NCI-H1694 treated with DMSO at 0.1 percent for 48 hours (cell line): ENCODE measurements at places on chromosomes 7 and 10.

GRCh38 chr7:91946549-91946948, 5.9 kb downstream of the AKAP9 start:
- no peak for DNase-seq

- peak; percentile 11 for DNase-seq
These were observed 1.5 kb upstream of the FAM53B start for GRCh38 chr10:124745673-124746072.

DNA sequence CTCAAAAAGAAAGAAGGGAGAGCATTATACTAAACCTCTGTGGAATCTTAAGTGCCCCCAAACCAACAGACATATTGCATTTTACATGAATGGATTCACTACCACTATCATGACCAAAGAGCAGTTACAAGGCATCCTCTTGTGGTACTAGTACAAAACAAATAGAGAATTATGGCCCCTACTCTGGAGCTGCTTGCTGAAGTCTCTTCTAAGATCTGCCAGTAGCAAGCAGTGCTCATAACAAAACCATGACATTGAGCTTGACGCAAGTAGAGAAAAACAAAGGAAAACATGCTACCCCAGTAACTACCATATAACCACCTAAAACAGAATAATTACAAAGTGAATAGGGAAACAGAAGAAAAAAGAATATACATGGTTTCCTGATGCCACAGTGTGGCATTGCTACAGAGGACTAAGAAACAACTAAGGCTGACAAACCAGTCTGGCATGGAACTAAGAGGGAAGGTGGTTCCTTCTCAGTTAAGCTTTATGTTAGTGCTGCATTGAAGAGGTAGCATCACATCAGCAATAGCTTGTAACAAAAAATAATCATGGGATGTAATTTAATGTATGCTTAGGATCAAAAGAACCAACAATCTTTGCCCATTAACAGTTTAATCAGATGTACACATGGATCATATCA, 150.2 kb upstream of the AGR3 start:
- DNase-seq = no peak

GRCh38 chr10:13862546-13863233, 275.9 kb downstream of the PRPF18 start:
- DNase-seq = no peak

- no peak for DNase-seq
These were observed 122.6 kb upstream of the PFKP start for GRCh38 chr10:2944788-2945187.

DNA sequence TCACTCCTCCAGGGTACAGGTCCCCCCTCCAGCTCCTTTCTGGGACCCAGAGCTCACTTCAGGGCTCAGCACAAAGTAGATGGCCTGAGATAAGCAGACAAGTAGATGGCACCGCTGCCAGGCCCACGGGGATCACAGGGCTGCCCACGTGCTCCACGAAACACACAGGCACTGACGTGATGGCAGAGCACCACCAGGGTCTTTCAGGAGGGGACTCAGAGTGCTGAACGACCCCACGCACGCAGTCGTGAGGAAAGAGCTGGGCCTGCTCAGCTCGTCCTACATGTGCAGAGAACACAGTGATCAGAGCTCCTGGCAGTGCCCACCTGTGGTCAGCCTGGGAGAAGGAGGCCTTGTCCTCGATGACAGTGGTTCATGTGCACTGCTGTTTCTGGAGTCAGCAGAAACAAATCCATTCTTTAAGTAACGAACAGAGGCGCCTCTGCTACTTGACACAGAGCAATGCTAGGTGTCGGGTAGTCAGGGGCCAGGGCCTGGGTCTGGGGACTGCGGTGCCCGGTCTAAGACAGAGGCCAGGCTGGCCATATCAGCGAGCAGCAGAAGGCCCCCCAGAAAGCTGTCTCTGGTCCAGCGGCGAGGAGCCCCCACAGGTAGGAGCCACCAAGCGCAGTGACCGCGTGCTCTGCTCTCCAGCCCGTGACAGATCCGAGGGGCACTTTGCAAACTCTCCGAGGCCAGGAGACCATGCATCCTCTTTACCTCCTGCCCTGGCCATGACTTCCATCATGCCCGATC, 129.8 kb upstream of the FAM20C start:
- no peak for DNase-seq

- no peak for DNase-seq
These were observed 318.6 kb downstream of the PTEN start for GRCh38 chr10:88181902-88182600.

DNA sequence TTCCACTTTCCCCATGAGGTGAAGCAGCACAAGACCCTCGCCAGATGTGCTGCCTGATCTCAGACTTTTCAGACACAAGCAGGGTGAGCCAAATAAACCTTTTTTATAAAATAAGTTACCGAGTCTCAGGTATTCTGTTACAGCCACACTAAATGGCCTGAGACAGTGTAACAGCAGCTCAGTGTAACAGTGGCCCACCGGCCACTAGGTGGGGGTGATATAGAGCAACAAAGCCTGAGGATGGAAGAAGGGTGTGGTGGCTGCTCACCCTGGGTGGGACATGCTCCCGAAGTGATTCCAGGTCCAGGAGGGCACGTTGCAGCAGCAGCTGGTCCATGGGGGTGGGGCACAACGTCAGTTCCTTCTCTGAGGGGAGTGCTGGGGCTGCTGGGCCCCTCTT, 44.6 kb downstream of the BMS1 start:
- DNase-seq = no peak

DNA sequence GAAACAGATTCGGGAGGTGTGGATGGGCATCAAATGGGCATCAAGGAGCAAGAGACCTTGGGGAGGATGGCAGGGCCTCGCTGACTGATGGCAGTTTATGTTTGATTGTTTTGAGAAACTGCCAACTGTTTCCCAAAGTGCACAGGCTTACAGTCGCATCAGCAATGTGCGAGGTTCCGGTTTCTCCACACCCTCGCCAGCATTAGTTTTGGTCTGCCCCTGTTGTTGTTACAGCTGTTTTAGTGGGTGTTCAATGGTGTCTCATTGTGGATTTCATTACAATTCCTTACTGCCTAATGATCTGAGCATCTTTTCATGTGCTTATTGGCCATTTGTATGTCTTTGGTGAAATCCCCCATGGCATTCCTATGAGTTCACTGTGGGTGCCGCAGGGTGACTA, 24.4 kb downstream of the AKR1E2 start:
- DNase-seq = no peak

- DNase-seq = no peak
These were observed 140.1 kb downstream of the DYNC2I1 start for GRCh38 chr7:158996214-158997109.

DNA sequence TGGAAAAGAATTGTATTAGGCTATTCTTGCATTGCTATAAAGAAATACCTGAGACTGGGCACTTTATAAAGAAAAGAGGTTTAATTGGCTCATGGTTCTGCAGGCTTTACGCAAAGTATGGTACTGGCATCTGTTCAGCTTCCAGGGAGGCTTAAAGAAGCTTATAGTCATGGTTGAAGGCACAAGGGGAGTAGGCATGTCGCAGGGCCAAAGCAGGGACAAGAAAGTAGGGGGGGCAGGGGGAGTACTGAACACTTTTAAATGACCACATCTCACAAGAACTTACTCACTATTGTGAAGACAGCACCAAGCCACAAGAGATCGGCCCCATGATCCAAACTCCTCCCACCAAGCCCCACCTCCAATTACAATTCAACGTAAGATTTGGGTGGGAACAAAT, 152.5 kb upstream of the PHF14 start:
- DNase-seq = no peak

- DNase-seq = no peak
These were observed 106.4 kb downstream of the COL13A1 start for GRCh38 chr10:69908124-69908523.

- DNase-seq = no peak
These were observed 143.4 kb downstream of the TNS3 start for GRCh38 chr7:47438411-47439029.
